ENCODE measurements at places on chromosomes 12 and 14.

- DNase-seq, result no peak
Measured at GRCh38 chr14:92860049-92860840, 62.7 kb upstream of the CHGA start.

- DNase-seq, result no peak
Measured at GRCh38 chr12:1518591-1519516, 75.5 kb downstream of the FBXL14 start.

DNA sequence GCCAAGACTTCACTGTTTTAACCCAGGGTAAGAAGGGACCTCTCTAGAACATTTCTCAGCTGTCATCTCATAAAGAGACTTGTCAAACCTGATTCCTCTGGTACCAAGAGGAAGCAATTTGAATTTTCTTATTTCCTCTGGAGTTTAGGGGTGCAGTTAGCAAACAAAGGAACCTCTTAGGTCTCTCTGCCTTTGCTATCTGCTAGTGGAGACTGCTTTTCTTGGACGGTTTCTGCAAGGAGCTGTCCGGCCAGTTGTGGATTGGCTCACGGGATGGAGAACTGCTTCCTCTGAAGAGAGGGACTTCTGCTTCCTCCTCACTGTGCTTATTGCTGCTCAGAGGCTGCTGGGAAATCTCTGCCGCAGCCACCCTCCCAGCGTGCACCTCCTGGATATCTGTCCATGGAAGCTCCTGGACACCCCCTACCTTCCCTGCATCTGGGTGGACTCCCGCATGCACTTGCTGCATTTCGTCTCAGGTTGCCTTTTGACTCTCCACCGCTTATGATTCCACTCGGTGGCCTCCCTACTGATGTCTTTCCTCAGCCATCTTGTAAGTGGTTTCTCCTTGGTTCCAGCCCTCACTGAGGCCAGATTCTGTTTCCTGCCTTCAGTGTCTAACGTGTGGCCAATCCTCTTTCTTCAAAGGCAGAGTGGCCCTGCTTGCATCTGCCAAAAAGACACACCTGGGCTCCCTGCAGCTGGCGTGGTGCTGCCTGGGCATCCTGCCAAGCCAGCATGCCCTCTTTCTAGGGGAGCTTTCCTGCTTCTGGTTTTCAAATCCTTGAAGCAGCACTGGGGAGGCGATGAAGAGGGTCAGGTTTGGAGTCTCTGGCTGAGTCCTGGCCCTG is 187.3 kb downstream of the CHST11 start:
- DNase-seq, result peak; percentile 93

DNA sequence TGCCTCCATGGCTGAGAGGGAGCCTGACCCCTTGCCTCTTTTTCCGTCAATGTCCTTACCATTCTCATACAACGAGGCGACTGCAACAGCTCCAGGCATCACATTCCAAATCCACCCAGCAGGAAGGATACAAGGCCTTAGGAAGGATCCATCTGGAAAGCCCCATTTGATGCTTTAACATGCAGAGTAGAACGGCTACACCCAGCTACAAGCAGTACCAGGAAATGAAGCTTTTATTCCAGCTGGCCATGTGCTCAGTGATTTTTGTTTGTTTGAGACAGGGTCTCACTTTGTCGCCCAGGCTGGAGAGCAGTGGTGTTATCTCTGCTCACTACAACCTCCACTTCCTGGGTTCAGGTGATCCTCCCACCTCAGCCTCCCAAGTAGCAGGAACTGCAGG is 124.8 kb downstream of the TMEM132D start:
- no peak for DNase-seq

GRCh38 chr12:64099397-64099796 is 122.7 kb downstream of the KICS2 start:
- DNase-seq, result no peak

GRCh38 chr14:45678163-45678562 is 425.2 kb upstream of the MIS18BP1 start:
- no peak for DNase-seq

DNA sequence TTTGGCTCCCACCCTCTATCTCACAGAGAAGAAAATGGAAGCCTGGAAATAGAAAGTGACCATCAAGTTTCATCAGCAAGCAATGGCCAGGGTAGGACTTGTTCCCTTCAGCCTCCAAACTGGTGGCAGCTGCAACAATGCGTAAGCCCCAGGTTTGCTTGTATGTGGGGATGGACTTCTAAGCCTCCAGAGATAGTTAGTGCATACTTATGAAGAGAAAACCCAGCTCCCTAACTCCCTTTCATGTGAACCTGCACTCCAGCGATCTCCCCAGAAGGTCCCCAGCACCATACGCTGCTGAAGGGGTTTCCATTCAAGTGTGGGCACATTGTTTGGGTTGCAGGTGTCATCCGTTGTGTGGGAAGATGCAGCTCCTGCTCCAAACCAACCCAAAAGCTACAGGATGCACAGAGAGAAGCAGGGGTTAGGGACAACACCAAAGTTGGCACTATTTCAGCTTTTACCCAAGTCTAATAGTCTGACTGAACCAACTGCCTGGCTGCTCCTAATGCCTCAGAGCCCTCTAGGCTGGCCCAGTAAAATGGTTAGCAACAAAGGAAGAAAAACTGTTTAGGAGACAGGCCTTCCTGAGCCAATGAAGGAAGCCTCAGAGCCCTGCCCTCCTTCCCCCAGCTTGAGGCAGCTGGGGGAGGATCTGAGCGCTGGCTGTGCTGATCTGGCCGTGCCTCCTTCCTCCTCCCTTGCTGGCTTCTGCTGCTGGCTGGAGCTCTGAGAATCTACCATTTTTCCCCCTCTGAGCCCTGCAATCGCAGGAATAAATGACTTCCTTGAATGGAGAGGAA is 12.3 kb downstream of the ZFP36L1 start:
- DNase-seq, result peak; percentile 69

DNA sequence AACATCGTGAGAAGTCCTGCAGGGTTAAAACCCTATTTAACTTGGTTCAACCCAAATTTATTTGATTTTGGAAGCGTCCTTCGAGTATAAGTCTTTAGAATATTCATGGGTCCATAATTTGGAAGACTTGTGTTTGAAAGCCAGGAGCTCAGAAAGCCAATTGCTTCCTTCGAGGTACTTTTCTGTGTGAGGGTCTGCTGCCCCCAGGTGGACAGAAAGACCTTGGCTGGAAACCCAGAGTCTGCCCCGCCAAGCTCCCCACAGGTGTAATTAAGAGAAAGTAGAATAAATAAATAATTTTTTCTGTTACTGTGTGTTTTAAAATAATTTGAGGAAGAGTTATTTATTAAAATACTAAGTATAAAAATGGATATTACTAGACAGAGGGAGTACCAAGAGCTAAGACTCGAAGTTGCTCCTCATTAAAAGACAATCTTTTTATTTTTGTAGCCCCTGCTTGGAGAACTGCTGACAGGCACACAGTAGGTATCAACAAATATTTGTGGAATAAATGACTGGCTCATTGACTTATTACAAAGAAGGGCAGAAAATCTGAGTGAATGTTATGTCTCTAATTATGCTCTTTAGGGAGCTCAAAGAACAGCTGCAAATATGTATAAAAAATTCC is 105.8 kb downstream of the PAH start:
- DNase-seq, result peak; percentile 30

DNA sequence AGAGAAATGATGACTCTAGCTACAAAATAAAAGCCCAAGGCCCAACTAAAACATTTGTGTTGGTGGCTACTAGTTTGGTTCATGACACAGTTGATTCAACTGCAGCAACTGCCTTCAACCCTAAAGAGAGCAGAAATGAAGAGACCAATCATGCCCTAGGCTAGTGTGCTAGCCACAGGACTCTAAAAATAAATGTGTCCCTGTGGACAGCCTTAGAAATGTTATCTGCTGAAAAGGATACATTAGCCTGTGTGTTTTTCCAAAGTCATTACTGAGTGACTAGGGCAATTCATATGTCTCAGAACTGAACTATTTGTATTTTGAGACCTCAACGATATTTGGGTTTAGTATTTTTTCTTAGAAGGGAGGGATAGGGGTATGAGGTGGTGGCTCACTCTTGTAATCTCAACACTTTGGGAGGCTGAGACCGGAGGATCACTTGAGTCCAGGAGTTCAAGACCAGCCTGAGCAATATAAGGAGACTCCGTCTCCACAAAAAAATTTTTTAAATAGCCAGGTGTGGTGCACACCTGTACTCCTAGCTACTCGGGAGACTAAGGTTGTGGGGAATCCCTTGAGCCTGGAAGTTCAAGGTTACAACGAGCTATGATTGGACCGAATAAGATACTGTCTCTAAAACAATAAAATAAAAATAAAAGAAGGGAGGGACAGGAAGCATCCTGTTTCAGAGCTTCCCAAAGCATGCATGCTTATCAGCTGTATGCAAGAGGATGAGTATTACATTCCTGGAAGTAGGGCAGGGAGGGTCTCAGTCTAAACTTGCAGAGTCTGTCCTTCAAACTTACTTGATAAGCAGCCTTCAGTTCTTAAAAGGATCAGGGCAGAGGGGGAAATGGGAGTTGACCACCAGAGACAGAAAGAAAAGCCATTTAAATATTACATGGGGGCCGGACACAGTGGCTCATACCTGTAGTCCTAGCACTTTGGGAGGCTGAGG is 29.6 kb upstream of the NAP1L1 start:
- DNase-seq, result no peak

DNA sequence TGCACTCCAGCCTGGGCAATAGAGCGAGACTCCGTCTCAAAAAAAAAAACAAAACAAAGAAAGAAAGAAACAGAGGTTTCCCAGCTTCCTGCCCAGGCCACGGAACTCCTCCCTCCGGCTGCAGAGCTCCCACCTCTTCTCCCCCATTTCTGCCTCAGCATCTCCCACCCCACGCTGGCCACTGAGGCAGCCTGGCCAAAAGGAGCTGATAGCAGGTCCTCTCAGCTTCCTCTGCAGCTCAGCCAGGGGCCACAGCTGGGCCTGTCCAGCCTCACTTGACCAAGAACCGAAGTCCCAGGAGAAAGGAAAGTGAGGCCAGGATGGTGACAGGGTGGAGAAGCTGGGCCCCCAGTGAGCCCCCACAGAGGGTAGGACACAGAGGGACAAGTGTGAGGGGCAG is 33.4 kb upstream of the CD9 start:
- no peak for DNase-seq

- no peak for DNase-seq
Measured at GRCh38 chr12:42669553-42669952, 80.0 kb upstream of the PRICKLE1 start.

- DNase-seq, result no peak
Measured at GRCh38 chr12:30756074-30756473, 1.3 kb upstream of the CAPRIN2 start.

GRCh38 chr12:104360157-104360556 is 56.6 kb downstream of the EID3 start:
- DNase-seq, result no peak

- no peak for DNase-seq
Measured at GRCh38 chr14:68891851-68892660, 87.0 kb downstream of the ACTN1 start.

DNA sequence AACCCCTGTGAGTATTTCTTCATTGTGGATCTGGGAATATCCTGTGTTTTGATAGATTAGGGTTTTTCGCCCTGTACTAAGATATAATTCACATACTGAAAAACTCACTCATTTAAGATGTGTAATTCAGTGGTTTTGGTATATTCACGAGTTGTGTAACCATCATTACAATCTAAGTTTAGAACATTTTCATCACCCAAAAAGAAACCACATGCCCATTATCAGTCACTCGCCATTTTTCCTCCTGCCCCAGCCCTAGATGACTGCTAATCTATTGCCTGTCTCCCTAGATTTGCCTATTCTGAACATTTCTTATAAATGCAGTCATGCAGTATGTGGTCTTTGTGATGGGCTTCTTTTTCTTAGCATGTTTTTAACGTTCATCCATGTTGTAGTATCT is 67.9 kb upstream of the ATF1 start:
- no peak for DNase-seq

DNA sequence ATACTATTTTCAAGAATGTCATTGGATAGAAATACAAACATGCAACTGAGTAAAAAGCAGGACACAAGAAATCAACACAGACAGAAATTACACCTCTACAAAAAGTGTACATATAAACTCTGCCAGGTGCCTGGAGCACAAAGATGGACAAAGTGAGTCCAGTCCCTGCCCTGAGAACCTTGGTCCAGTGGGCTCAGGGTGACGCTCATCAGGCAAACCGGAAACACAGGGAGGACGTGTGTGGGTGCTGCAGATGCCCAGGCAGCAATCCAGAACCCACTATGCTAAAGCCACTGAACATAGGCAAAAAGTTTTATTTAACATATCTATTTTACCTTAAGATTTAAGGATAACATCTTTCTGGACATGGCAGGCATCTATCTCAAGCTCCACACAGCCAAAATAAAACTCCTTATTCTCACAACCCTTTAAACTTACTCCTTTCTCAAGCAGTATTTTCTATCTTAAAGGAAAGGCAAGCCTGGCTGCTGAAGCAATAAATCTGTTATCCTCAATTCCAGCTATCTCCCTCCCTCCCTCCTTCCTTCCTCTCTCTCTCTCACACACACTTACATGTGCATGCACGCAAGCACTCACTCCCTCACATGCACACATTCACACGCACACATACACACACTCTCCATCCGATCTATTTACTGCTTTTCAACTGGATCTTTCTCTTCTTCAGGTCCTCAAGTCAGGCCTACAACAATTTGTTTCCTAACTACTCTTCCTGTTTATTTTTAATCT is 10.2 kb downstream of the PPP1R13B start:
- DNase-seq, result no peak

GRCh38 chr12:128265566-128265965 is 1.4 kb upstream of the TMEM132C start:
- no peak for DNase-seq

DNA sequence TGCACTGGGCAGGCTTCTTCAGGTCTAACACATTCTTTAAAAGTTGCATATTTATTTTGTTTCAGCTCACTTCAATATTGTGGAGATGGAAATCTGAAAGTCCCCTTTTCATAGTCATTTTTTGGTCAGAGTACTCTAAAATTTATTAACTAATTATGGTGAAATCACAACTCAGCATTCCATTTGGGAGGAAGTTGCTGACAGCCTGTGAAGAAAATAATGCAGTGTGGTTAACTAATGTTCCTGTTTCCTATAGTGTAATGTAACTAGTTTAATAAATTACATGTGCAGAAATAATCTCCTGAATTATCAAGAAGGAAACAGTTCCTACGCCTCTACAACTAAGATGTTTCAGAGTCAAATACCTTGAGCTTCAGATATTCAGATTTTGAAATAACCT is 17.1 kb downstream of the LRFN5 start:
- DNase-seq, result no peak

DNA sequence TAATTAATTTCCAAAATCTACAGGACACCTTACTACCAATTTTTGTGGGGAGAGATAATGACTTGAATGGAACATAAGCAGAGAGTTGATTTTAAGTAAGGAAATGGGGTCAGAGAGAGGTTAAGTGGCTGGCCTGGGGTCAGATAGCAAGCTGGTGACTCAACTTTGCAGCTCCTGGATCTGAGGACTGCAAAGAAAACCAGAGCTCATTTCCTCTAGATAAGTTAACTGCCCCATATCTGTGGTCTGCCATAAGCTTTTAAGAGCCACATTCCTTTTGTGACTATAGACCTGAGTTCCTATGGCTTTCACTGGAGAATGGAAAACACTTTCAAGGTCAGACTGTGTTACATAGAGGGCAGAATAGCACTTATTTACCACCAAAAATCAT is 201.2 kb upstream of the PRICKLE1 start:
- DNase-seq, result no peak

DNA sequence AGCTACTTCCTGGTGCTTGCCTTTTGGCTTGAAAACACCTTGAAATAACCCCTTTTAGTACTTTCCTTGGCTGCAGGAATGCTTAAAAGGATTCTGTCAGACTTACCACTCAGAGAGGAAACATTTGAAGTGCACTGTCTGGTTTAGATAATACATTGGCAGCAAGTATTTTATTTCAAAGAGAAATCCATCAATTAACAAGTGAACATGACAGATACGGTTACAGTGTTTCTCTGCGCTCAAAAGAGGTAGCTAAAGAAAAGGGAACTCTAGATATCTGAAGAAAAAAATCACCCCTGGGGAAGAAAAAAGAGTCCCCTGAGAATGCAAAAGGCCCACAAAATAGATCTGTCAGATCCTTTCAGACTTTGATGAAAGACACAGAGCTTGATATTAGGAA is 421.9 kb downstream of the LRFN5 start:
- no peak for DNase-seq
